Adrenal gland (tissue), 19 donors: ENCODE measurements at places on chromosomes 1 and 21. TPM values are rescaled to one million over a fixed set of nuclear protein-coding genes. Genes with fewer than 3 reads are reported as not detected.
A peak's percentile ranks its signal among the peaks of the same experiment; 100 is the strongest.

- no peak for DNase-seq
These were observed 6.4 kb upstream of the C1orf21 start for GRCh38 chr1:184380468-184380867.

DNA sequence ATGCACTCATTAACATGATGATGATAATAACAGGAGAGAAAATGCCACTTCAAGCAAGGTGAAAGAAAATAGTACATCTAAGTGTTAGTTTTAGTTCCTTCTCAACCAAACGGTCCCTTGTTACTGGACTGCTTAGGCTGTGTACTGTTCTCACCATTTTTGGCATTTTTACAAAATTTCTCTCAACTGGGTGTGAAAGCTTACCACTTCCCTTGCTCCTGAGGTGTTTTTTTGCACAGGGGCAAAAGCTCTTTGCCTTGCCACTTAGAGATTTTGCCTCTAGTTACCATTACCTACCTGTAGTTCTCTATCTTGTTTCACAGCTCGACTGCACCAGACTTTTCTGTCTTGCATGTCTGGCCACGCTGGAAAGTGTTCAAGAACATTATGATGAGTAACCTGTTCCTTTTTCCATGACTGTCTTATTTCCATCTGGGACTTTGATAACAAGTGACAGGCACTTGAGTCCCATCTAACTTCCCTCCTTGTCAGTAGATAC lies 10.7 kb downstream of the NEK7 start:
- DNase-seq = no peak

DNA sequence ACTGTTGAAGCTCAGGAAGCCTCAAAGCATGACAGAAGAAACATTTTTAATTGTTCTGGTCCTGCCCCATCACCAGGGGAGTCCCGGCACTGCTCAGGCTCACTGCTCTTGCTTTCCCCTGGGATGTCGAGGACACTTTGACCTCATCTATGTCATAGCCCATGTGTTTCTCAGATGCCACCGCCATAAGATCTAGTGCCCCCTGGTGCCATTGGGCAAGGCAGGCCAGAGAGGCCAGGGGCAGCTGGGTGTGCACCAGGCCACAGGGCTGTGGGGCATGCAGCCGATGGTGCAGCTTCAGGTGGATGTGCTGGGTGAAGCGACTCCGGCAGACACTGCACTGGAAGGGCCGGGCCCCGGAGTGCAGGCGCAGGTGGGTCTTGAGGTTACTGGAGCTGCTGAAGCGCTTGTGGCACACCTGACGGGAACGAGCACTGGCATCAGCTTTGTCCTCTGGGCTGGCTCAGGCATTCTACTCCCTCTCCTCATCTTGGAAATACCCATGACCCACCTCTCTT lies 7.7 kb upstream of the CRYBG2 start:
- no peak for DNase-seq

DNA sequence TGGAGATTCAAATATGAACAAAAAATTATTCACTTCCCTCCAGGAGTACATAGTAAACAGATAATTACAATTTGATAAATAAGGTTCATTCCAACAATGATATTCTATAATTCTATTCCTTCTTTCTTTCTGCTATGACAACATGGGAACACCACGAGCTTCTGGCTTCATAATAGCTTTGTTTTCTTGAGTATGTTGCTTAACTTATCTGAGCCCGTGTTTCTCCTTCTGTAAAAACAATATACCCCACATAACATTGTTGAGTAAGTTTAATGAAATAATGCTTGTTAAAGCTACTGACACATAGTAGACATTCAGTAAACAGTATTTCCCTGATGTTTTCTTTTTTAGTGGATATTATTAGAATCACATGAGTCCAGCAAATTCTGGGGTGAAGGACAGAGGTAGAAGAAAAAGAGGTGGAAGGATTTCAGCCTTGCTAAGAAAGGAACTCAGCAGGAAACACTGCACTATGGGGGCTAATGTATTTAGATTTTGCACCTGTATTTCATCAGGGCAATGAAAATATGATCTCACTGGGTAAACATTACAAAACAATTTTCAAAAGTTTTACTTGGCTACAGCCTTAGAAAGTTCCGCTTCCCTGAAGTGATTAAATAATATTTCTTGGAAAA lies 430.8 kb upstream of the C1orf87 start:
- no peak for DNase-seq

GRCh38 chr1:221644663-221645258 lies 97.1 kb downstream of the DUSP10 start:
- DNase-seq = no peak

- DNase-seq = no peak
These were observed 42.5 kb upstream of the C1orf174 start for GRCh38 chr1:3942416-3943122.

DNA sequence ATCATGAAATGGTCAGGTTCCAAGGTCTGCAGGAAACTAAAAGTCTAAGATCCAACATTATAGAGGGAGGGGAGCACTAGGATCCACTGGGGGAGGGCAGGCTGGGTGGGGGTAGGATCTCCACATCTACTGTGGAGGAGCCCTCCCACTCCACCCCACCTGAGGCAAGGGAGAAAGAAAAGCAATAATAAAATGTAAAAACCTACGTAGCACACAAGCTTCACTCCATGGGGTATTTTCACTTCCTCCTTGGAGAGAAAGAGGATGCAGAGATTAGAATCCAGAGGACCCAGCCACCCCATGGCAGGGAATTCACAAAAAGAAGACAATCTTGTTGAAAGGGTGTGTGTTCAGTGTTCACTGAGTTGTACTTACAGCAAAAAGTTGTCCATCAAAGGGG lies 14.4 kb downstream of the SPOCD1 start:
- DNase-seq = peak; percentile 7

DNA sequence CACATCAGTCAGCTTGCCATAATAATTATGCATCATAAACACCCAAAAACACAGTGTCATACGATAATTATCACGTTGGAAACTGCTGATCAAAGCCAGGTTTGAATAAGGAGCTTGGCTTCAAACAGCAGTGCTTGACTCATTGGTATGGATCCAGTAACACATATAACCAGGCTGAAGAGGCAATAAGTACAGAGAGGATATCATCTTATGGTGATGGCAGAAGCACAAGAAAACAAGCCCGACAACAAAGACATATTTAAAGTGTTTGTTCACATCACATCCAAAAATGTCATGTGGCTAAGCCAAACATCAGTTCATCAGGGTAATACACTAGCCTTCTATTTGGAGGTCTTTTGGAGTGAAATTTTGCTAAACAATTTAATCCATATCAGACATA lies 389.7 kb downstream of the NCAM2 start:
- DNase-seq = no peak

DNA sequence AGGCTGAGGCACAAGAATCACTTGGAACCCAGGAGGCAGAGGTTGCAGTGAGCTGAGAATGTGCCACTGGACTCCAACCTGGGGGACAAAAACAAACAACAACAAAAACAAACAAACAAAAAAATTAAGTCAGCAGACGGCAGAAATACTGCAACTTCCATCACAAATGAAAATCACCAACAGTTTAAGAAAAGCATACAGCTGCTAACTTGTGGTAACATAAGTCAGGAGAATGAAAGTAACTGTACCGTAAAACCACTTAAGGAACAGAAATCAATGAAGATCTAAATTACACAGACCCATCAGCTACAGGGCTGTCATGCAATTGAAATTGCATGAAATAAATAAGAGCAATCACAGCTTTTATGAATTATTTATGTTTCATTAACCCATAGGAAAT lies 25.0 kb downstream of the MCOLN2 start:
- no peak for DNase-seq

DNA sequence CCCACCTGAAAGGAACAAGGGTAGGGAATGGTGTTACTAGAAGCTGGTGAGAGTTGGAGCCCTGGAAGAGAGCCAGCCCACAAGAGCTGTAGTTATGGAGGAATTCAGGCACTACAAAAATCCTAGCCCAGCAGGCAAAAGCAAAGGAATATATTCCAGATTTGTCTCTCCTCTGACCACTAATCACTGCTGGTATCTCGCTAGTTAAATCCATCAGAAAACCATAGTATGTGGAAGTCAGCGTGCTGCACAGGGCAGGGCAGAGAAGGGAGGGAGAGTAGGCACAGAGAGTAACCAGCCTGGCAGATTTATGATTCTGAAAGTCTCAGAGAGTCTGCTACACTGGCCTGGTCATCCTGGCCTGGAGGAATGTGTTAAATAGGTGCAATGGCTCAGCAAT lies 88.6 kb downstream of the SELENOF start:
- DNase-seq = no peak

- no peak for DNase-seq
These were observed 52.4 kb upstream of the SYT14 start for GRCh38 chr1:209885403-209886218.

DNA sequence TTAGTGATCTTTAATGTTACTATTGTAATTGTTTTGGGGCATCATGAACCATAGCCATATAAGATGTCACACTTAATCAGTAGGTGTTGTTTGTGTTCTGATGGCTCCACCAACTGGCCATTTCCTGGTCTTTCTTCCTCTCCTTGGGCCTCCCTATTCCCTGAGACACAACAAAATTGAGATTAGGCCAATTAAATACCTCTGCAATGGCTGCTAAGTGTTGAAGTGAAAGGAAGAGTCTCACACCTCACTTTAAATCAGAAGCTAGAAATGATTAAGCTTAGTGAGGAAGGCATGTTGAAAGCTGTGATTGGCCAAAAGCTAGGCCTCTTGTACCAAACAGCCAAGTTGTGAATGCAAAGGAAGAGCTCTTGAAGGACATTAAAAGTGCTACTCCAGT lies 30.7 kb downstream of the PPP2R5A start:
- no peak for DNase-seq

VASH2 gene
- total RNA-seq = 0.72 TPM

AMY1C gene
- not detected for total RNA-seq

FAM72B gene
- total RNA-seq = 1.6 TPM

GALNT2 gene
- total RNA-seq = 108 TPM

ACTL8 gene
- total RNA-seq = not detected

HSPA6 gene
- 4.8 TPM for total RNA-seq
